ENCODE measurements at places on chromosomes 5 and 9.

GRCh38 chr5:41835645-41836044, 34.6 kb downstream of the OXCT1 start:
- no peak for DNase-seq

DNA sequence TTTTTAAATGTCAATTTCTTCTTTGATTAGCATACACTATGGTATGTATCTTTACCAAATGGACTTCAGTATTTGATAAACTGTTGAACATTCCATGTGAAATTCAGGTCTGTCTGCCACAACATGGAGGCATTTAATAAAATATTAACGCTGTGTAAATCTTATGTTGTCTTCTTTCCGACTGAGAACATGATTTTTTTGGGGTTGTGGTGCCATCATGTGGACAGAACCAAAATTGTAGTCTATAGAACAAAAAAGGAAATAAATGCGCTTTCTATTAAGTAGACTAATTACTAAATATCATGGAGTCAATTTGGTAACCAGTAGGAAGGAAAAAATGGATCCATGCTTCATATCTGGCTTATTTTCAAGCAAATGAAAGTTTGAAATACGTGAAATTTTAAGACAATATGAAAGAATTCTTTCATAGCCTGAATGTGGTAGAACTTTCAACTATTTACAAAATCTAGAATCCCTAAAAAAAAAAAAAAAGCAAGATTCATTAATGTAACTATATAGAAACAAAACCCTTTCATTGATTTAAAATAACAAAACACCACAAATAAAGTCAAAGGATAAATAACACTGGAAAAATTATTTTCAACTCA, 2.8 kb upstream of the PLK2 start:
- DNase-seq, result no peak

GRCh38 chr5:1246711-1247431, 21.7 kb downstream of the SLC6A18 start:
- DNase-seq, result no peak

DNA sequence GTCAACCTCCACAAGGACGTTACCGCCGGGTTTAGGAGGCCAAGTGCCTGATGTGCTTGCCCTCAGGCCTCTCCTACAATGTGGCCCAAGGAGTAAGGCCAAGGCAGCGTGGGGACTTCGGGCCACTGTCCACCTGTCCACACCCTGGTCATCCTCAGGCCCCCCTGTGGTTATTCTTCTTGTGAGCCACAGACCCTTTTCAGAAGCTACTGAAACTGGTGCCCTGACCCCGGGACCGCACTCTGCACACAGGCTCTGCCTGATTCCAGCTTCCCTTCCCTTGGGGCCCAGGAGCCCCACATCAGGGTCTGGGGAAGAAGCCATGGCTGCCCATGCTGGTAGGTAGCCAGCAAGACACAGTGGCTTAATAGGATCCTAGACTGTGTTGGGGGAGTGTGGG, 128.8 kb downstream of the OLFM1 start:
- DNase-seq, result no peak

DNA sequence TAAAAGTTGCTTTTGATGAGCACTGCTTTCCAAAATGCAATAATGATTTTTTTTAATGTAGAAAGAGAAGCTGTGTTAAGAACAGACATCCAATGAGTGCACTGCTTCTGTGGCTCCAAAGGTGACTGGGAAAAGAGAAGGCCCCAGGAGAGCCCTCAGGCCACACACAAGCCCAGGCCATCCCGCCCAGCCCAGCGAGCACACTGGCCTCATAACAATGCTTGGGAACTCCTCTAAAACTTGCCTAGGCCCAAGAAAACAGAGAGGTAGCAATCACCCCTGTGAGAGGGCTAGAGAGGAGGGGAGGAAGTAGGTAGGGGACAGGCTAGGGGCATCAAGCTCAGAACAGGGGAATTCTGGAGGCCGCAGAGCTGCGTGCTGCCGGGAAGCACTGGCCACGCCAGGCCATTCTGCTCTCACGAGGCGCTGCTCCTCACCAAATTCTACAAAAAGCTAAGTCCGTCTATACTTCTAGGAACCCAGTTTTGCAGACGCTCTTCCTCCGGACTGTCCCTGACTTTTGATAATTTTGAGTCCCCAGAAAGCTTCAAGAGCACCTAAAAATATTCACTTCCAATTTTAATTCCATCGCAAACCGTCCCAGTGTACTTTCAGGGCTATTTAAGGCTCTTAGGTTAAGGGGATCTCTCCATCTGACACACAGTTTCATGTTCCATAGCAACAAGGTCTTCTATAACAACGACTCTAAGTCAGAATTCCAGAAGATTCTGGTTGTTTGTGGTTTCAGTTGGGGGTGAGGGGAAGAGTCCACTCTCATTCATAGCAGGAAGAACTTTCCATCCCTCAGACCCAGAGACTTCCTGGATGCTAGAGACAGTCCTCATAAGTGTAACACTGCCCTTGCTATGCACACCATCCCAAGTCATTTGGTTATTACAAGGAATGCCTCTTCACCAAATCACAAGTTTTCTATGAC, 51.0 kb downstream of the HABP4 start:
- DNase-seq, result no peak

DNA sequence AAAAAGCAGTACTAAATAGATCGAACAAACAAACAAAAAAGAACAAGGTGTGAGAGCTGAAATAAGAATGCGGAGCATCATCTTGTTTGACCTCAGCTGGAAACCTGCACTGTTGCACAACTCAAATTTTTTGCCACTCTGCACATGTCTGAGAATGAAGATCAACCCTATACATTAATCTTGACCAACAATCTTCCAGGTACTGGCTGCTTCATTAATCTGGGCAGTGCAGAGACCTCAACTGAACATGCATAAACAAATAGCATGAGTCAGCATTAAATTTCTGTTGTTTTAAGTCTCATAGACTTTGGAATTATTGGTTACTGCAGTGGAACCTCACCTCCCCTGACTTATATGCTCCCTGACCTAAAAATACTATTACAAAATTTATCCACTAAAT, 114.6 kb upstream of the FTMT start:
- DNase-seq, result no peak

GRCh38 chr5:123753937-123754891, 242.2 kb downstream of the CSNK1G3 start:
- no peak for DNase-seq

GRCh38 chr5:36607838-36608783, 1.7 kb downstream of the SLC1A3 start:
- no peak for DNase-seq

DNA sequence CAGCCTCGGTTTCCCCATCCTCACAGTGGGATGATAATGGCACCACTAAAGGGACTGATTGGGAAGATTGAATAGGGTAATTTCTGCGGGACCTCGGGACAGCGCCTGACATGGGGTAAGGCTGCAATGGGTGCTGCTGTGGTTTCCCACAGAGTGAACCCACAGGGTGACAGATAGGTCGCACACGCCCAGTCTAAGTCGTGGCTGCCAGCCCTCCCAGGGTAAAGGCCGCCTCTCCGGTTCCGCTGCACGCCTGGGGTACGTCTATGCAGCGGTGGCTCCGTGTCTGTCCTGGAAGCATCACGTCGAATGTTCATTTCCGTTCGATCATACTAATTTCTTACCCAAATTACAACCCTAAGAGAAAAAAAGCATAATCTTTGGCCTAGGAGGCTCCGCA, 631 bp downstream of the CFAP77 start:
- DNase-seq, result no peak

- no peak for DNase-seq
Measured at GRCh38 chr5:168726342-168726741, 147.2 kb upstream of the PANK3 start.

DNA sequence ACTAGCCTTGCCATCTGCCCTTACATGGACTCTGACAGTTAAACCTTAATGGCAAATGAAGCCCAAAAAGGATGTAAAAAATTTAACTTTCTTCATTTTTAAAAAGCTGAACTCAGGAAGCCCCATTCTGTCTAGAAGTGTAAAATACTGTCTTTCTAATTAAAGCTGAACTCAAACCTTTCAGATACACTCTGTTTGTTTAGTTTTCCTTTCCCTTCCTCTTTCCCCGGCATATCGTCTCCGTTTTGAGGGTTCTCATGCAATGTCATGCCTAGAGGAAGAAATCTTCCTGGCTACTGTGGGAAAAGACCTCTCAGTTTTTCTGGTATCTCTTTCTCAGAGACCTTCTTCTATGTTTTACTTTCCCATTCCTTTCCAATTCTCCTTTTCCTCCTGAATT, 841.5 kb downstream of the DTWD2 start:
- no peak for DNase-seq

- no peak for DNase-seq
Measured at GRCh38 chr5:176994460-176995121, 12.0 kb downstream of the UIMC1 start.
